Upper lobe of right lung (tissue), 1 donor: ENCODE measurements at places on chromosomes 5 and 9. TPM values are rescaled to one million over a fixed set of nuclear protein-coding genes. Genes with fewer than 3 reads are reported as not detected.

DNA sequence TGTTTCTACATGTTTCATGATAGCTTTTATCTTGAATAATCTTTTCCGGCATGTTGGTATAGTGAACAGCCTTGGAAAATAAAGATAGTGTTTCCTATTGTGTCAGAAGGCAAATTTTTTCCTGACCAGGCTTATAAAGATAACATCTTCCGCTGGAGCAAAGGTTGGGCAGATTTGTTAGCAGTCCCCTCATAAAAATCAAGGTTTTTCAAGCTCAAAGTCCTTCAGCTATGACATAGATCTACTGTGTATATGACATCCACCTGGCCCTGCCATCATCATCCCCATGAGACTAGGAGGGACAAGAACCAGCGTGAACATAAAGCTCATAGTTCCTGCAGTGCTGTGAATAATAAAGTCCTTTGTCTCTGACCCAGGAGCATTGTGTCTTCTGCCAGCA is 30.4 kb upstream of the OTULINL start:
- no peak for DNase-seq

DNA sequence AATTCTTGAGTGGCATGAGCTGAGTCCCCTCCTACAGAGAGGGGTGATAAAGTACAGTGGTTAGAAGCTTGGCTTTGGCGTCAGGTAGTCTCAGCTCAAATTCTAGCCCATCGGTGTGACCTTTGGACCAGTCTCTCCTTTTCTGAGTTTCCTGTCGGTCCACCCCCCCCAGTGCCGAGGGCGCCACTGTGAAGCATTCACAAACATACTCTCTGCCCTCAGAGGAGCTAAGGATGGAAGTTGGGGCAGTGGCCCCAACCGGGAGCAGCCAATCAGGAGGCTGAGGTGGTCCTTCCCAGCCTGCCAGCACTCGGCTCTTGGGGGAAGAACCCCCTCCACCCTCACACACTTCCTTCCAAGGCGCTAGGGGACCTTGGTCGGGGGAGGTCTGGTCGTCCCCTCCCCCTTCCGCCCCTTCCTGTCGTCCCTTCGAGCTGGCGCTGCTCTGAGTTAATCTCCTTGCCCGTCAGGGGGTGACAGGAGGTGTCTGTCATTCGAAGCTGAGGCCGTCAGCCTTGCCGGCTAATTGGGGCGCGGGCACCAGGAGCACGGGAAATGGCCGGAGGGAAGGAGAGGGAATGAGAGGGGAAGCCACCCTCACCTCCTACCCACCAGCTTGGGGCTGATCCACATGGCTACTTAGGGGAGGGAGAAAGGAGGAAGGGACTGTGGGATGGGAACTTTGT is 53.0 kb downstream of the CXXC5 start:
- DNase-seq: no peak

DNA sequence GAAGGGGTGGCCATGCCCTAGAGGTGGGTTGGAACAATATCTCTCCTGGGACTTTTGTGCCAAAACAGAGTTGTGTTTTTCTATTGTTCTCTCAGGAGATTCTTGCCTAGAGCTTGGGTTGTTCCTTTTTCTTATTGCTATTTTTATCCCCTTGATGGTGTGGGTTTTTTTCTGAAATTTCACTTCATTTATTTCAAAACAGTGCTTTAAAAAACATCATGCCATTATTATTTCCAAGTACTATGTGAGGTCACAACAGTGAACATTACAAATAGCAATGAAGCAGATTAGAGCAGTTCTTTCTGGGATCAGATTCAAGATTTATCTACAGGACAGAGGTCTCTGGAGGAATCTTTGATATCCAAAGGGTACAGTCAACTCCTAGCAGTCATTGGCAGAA is 76.6 kb downstream of the ACTBL2 start:
- DNase-seq: no peak

GRCh38 chr5:2874099-2874498 is 122.6 kb upstream of the IRX2 start:
- peak; percentile 9 for DNase-seq

- DNase-seq: no peak
These were observed 1.5 kb downstream of the SURF1 start for GRCh38 chr9:133354766-133355165.

GRCh38 chr5:75108515-75108914 is 56.2 kb upstream of the GCNT4 start:
- DNase-seq: no peak

GRCh38 chr9:108053555-108054061 is 564.0 kb upstream of the KLF4 start:
- DNase-seq: peak; percentile 71

DNA sequence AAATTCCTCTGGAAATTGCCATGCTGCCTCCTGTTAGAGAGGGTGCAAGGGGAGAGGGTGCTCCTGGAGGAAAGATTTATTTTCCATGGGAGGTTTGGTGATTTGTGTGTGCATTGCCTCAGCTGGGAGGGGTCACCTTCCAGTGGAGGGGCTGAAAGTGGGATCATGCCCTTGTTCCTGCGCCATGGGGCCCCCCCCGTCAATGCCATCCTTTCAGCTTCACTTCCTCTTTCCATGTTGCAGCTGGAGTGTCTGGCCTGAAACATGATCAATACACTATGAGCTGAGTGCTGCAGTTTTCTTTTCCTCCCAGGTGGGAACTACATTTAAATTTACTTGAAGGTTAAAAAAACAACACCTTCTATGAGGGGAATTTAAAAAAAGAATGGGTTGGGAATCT is 176.8 kb downstream of the MELK start:
- DNase-seq: no peak

GRCh38 chr5:138096363-138096762 is 12.5 kb downstream of the WNT8A start:
- no peak for DNase-seq

GRCh38 chr9:134575103-134575900 is 66.3 kb upstream of the COL5A1 start:
- DNase-seq: peak; percentile 35

DNA sequence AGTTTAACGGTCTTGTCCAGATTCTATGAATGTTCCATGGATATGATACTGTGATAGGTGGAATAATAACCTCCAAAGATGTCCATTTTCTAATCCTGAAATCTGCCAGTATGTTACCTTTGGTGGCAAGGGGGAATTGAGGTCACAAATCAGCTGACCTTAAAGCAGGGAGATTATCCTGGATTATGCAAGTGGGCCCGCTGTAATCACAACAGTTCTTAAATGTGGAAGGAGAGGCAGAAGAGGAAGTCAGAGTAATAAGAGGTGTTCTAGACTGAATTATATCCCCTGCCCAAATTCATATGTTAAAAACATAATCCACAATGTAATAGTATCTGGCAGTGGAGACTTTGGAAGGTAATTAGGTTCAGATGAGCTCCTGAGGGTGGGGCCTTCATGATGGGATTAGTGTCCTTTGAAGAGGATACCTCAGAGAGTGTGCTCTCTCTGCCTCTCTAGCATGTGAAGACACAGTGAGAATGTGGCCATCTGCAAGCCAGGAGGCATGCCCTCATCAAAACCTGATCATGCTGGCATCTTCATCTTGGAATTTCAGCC is 47.6 kb upstream of the ZFAND5 start:
- no peak for DNase-seq

DNA sequence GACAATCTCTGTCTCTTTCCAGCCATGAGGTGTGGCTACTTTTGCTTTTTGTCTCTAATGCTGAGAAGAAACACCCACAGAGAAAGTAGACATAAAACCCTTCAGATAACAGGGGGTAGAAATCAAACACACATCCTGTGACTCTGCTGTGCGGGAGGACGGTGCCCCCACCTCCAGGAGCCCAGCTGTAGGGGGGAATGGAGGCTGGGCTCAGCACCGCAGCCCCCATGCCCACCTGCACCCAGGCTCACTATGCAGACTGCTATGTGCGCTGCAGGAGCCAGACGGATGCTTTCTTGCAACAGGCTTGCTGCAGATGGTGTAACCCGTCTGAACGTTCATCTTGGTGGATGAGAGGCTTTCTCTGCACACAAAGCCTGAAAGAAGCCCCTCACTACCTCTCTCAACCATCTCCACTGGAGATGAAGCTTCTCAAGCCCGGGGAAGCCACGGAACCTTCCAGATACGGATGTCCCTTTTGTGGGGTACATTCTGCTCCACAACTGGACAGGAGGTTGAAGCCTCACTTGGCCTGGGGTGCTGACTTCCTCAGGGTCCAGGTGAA is 207.2 kb downstream of the GADD45G start:
- DNase-seq: peak; percentile 40

GRCh38 chr5:59238126-59238902 is 655.2 kb downstream of the PDE4D start:
- DNase-seq: no peak

DNA sequence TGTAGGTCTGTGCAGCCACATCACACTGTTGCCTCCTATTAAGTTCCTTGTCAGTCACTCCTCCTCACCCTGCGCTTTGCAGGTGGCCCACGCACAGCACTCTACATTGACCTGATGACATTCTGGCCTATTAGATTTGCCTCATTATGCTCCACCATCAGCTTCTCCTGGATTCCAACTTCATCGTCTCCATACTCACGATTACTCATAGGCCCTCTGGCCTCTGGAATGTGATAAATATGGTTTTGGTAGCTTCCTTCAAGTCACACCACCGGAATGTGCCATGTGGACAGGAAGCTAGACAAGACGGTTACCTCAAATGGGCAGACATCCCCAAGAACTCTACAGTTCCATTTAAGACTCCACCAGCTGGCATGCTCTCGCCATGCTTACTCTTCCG is 158.0 kb upstream of the LHFPL2 start:
- DNase-seq: no peak

DNA sequence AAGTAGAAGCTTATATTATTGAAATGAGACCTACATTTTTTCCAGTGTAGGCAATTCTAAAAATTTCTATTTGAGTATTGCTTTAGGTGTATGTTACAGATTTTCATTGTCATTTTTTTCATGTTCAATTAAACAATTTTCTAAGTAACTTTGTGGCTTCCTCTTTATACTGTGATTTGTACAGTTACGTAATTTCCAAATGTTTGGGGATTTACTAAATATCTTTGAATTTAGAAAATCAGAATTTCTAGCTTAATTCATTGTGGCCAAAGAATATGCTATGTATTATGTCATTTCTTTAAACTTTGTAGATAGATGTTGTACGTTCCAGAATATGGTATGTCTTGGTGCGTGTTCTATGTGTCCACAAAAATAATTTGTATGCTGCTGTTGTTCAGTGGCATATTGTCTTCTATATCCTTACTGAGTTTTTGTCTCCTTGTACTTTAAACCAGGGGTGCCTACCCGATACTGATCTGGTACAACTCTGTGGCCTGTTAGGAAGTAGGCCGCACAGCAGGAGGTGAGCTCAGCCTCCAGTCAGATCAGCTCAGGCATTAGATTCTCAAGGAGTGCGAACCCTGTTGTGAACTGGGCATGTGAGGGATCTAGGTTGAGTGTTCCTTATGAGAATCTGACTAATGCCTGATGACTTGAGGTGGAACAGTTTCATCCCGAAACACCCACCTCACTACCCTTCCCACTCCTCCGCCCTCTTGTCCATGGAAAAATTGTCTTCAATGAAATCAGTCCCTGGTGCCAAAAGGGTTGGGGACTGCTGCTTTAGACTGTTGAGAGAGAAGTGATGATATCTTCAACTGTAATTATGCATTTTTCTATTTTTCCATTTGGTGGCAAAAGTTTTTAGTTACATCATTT is 63.5 kb downstream of the UBE2R2 start:
- no peak for DNase-seq

DNA sequence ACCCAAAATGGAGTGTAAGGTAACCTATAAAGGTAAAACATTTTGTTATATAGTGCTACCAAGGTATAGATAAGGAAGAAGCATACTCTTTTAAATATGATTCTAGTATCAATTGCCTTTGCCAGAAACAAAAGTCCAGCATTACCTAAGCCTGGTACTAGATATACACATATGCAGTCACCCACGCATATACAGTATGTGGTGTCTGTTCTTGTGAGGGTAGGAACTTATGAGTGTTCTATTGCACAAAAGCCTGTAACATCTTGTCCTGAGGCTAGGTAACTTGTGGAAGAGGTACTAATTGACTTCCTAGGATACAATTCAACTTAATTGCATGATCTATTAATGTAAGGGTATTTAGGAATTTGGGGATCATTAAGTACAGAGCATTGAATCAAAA is 31.3 kb upstream of the IFNE start:
- no peak for DNase-seq

The TMEM215 gene
- total RNA-seq: not detected

The FABP6 gene
- not detected for total RNA-seq

The PCDHGA6 gene
- total RNA-seq: 3.9 TPM

The PCDHB10 gene
- 2.1 TPM for total RNA-seq

The PSD2 gene
- not detected for total RNA-seq

The CMYA5 gene
- 2.7 TPM for total RNA-seq

The ALDH7A1 gene
- total RNA-seq: 26.1 TPM

The SH3GL2 gene
- total RNA-seq: 3.2 TPM

The SPATA31E1 gene
- total RNA-seq: not detected

The FIBCD1 gene
- total RNA-seq: 2.7 TPM

The PCAT7 gene
- 0.35 TPM for total RNA-seq

The CCDC171 gene
- total RNA-seq: 3.0 TPM

The C5 gene
- total RNA-seq: 37.8 TPM
